Activated T-helper 9 cell treated with anti-CD3 and anti-CD28 coated beads, Interleukin-2, amount 50 U/mL, for 16 hours (primary cell): ENCODE measurements at places on chromosomes 6 and 20.

DNA sequence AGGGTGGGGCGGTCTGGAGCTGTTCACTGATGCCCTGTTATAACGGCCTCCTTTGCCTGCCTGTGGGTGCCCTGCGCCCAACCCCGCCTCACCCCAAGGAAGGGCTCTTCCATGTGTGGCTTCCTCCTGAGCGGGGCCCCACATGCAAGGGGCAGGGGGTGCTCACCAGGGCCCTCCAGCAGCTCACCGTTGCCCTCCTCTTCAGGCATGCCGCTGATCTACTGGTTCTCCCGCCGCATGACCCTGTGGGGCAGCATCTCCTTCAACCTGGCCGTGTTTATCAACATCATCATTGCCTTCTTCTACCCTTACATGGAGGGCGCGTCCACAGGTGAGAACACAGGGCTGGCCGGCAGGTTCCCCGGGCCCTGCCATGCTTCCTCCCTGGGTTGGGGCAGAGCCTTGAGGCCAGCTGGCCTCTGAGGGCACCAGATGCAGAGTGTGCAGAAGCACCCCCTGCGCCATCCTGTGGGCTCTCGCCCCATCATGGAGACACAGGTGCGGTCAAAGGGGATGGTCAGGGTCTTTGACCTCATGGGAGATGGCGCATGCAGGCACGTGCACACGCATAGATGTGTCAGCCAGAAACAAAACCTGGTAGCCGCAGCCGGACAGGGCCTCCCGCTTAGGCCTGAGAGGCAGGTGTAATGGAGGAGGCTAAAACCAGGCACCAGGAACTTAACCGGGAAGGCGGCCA, 22.9 kb downstream of the UQCC2 start:
- no peak for DNase-seq

GRCh38 chr6:108175592-108176279, 9.9 kb downstream of the NR2E1 start:
- DNase-seq = no peak

DNA sequence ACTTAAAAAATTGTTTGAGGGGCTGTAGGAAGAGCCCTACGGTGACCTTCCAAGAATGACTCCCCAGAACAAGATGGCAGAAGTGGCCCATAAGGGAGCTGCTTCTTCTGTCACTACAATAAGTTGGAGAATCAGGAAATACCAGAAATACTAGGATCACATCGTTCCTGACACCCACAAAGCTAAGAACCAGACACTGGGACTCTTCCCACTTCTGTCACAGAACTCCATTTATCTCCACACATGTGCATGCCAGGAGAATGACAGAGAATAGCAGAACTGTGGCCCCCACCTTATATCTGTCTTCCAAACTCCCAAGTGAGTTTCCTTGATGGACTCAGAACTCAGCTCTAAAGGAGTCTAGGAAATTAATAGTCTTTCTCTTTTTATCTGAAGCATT, 54.6 kb upstream of the UBR2 start:
- no peak for DNase-seq

DNA sequence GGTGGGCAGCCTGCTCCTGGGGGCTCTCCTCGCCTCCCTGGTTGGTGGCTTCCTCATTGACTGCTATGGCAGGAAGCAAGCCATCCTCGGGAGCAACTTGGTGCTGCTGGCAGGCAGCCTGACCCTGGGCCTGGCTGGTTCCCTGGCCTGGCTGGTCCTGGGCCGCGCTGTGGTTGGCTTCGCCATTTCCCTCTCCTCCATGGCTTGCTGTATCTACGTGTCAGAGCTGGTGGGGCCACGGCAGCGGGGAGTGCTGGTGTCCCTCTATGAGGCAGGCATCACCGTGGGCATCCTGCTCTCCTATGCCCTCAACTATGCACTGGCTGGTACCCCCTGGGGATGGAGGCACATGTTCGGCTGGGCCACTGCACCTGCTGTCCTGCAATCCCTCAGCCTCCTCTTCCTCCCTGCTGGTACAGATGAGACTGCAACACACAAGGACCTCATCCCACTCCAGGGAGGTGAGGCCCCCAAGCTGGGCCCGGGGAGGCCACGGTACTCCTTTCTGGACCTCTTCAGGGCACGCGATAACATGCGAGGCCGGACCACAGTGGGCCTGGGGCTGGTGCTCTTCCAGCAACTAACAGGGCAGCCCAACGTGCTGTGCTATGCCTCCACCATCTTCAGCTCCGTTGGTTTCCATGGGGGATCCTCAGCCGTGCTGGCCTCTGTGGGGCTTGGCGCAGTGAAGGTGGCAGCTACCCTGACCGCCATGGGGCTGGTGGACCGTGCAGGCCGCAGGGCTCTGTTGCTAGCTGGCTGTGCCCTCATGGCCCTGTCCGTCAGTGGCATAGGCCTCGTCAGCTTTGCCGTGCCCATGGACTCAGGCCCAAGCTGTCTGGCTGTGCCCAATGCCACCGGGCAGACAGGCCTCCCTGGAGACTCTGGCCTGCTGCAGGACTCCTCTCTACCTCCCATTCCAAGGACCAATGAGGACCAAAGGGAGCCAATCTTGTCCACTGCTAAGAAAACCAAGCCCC, 16.0 kb downstream of the SLC2A10 start:
- DNase-seq = no peak

DNA sequence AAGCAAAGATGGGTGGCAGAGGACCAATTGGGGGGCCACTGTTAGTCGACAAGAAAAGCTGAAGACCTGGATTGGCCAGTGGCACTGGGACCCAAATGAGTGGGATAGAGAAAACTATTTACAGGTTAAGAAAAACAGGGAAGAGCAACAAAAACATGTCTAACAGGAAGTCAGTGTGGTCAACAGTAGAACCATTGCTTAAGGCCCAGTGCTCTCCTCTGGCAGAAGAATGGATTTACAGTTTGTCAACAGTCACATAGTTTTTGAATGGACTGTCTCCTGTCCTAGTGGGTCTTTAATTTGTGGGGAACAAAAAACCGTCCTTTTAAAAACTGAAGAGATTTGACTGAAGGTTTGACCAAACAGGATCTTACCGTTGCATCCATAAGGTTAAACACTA, 12.1 kb upstream of the WTAP start:
- no peak for DNase-seq

GRCh38 chr6:27830212-27830599, 82.0 kb downstream of the OR2B2 start:
- no peak for DNase-seq
